IMR-90 (cell line): ENCODE measurements at places on chromosomes 2 and 18.

DNA sequence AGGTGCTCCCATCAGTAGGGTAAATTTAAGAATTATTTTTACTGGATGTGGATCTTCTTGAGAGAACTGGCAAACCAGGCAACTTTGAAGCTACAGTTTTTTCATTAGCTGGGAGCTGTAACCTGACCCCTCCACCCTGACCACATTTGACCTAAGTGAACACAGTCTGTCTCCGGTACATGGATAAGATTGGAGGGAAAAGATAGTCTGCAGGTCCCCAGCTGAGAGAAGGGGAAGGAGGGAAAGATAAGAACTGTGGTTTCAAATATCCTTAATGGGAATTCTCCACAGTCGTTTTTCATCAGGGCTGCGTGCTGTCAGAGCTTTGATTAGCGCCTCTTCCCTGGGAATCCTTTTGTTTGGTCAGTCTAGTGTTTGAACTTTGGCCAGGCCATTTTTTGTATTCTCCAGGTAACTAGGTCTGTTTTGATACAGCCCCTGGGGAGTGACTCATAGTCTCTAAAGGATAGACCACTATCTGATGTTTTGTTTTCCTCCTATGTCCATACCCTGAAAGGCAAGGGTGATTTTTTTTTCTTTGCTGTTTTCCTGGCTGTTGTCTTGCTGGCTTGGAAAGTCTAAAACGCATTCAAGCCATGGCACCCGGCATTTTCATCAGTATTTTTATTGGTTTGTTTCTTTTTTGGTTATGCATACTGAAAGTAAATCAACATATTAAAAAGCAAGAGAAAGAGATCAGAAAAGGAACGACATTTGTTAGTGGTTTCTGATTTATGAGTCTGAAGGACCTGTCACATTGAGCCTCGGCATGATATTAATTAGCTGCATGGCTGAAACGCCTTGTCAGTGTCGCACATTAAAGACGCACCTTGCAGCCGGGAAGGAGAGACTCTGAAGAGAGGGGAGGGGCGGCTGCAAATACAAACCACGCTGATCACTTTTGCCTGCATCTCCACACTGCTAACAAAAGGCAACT lies 183.4 kb upstream of the FN1 start:
- peak; percentile 67 for DNase-seq

DNA sequence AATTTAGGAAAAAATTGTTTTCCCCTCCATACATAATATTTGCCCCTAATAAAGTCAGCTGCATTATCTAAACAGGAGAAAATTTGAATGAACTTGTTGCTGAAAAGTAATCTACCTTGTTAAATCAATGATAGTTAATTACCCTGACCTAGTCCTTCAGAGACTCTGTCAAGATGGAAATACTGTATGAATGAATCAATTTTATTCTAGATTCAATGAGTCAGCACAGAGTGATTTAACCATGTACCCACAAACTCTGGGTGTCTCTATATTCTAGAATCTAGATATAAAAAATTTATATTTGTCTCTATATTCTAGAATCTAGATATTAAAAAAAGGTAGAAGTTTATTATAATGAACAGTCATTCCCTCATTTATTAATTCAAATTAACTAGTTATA lies 36.2 kb downstream of the NDUFAF7 start:
- DNase-seq, result no peak

DNA sequence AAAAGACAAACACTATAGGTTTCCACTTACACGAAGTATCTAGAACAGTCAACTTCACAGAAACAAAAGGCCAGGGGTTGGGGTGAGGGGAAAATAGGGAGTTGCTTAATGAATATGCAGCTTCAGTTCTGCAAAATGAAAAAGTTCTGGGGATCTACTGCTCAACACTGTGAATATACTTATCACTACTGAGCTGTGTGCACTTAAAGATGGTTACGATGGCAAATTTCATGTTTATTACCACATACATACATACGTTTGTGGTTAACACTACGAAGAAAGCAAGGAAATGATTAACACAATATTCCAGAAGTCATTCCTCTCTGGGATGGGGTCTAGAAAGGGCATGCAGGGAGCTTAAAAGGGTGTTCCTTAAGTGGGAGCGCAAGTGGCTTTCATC lies 19.3 kb downstream of the MBOAT2 start:
- no peak for DNase-seq

DNA sequence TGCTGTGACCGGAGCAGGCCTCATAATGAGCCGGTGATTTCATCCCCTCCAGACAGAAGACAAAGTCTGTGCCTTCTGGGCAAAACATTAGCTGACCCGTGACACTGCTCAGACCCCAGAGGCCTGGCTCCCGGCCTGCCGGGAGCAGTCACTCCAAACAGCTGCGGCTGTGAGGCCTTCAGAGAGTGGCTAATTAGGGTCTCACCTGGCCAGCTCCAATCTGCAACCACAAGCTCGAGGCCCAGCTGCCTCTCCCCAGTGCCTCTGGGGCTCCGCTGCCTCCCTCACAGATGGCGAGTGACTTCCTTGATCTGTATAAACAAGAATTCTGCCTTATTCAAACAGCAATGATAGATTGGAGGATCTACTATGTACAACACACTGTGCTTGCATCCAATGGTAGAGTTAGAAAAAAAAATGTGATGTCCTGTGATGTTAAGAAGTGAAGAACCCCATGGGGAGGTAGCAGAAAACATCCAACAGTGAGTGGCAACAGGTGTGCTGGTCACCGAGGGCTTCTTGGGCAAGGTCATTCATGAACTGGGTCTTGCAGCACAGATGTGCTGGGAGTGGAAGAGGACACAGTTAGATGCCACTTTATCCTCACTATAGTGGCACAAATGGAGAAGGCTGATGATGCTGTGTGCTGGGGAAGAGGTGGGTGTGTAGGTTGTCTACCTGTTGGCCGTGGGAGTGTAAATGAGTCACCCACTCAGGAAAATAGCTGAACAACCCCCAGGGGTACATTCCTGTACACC lies 98.2 kb upstream of the ASAP2 start:
- peak; percentile 51 for DNase-seq

- DNase-seq, result peak; percentile 11
Measured at GRCh38 chr18:74834424-74835309, 237.0 kb downstream of the ZNF407 start.

- DNase-seq, result peak; percentile 56
Measured at GRCh38 chr2:212797484-212798205, 259.0 kb upstream of the ERBB4 start.
